HAP-1 (cell line): ENCODE measurements at places on chromosomes 4 and X.
A peak's percentile ranks its signal among the peaks of the same experiment; 100 is the strongest.

DNA sequence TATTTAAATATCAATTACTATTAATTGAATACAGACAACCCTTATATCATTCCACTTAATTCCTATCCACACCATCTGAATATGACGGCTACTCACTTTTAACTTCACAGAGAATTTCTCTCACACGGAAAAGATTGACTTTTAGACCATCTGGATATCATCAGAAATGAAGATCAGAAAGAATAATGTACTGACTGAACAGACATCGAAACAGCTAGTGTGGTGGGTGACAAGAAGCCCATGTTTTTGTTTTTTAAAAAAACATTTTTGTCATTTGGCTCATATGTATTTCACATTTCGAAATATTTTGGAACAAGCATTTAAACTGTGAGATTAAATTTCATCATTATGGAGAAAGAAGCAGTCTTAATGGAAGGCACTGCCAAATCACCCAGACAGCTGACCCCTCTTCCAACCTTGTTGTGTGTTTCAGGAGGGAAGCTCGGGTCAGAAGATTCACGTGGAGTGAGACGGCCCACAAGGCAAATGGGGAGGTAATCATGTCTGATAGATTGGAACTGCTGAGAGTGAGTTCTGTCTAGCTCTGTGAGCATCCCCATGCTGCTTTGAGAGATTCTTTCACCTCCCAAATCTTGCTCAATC is 204.2 kb upstream of the RASGEF1B start:
- DNase-seq, result no peak

GRCh38 chrX:108772549-108772948 is 36.2 kb upstream of the IRS4 start:
- DNase-seq, result no peak

DNA sequence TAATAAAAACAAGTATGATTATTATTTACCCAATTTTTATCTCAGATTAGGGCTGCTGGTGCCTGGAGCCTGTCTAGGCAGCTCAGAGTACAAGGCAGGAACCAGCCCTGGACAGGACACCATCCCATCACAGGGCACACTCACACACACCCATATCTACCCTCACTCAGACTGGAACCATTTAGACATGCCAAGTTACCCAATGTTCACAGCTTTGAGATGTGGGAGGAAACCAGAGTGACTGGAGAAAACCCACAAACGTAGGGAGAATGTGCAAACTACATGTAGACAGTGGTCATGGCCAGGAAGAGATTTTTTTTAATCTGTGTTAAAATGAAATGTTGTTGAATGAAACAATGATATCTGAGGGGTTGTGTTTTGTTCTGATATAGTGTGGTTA is 35.7 kb upstream of the ADGRA3 start:
- DNase-seq, result no peak

DNA sequence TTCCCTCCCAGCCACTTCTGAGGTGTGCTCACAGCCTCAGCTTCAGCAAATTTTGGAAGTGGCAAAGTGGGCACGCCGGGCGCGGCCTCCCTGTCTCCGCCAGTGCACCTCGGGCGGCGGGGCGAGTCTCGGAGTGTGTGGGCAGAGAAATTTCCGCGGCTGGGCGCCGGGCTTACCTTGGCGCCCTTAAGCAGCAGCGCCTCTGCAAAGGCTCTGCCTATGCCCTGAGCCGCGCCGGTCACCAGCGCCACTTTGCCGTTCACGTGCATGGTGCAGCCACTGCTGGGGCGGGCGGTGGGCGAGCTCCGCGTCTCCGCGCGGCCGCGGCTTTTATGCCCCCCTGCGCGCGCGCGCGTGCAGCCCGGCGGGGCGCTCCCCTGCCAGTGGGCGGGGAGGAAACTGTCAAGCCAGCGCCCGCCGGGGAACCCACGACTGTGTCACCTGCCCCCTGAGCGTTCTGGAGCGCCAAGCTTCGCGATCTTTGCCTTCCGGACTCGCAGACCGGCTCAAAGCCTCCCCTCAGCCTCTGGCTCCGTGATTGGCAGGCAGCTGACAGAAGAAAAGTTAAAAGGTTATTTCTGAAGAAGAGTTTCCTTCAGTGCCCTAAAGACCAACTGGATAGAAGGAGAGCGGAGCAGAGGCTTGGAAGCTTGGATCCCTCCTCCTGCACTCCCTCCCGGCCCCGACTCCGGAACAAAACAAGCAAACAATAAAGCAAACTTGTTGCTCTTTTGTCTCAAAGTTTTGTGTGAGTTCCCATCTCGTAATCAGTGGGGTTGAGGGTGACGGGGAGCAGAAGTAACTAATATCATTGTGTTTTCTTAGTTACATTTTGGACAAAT is at the start of gene HPGD:
HPGD (minus strand) TSS at position 306 of the 842 bp plus-strand sequence; CDS start at position 269, 37 bp downstream.
- DNase-seq, result peak; percentile 77

- no peak for DNase-seq
These were observed 244.5 kb upstream of the FSTL5 start for GRCh38 chr4:162408309-162408708.

- no peak for DNase-seq
These were observed 260.6 kb downstream of the GASK1B start for GRCh38 chr4:157912212-157912611.

DNA sequence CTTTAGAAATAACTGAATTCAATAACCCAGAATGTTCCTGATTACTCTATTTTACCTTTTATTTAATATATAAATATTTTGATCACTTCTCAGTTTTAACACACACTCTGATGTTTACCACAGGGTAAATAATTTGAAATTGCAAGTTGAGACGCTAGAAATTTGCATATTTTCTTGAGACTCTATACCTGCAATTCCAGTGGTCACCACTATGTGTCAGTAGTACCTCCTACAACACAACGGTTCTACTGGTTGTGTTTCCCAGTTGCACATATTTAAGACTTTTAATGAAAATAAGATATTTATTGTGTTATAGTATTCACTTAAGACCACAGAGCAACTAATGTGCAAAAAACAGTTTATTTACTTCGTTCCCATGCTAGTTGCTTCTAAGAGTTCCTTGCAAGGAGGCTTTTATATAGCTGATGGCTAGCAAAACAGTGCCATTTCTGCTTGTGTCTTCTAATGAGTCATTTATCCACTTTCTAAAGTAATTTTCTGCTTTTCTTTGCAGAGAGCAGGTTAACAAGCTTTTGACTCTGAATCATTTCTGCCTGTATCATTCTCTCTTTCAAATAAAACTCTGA is 98.9 kb upstream of the PDLIM3 start:
- DNase-seq, result no peak

- DNase-seq, result no peak
These were observed 215.5 kb upstream of the VEGFC start for GRCh38 chr4:177008071-177008835.

- DNase-seq, result no peak
These were observed 5.3 kb downstream of the VAMP7 start for GRCh38 chrX:155886409-155886808.

DNA sequence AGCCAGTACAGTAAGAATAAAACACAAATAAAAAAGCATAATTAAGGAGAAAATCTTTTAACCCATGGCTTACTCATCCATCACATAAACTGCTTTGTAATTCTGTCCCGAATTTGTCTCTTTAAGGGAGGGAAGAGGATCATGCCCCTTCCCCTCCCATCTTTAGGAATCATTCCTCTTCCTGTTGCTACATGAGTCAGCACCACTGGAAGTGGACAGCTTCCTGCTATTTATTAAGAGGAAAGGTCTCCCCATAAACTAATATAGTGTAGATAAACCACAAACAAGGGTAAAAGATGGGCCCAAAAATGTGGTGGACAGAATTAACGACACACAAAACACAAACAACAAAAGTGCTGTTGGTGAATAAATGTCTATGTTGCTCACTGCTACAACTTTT is 75.8 kb downstream of the PPP3CA start:
- no peak for DNase-seq

DNA sequence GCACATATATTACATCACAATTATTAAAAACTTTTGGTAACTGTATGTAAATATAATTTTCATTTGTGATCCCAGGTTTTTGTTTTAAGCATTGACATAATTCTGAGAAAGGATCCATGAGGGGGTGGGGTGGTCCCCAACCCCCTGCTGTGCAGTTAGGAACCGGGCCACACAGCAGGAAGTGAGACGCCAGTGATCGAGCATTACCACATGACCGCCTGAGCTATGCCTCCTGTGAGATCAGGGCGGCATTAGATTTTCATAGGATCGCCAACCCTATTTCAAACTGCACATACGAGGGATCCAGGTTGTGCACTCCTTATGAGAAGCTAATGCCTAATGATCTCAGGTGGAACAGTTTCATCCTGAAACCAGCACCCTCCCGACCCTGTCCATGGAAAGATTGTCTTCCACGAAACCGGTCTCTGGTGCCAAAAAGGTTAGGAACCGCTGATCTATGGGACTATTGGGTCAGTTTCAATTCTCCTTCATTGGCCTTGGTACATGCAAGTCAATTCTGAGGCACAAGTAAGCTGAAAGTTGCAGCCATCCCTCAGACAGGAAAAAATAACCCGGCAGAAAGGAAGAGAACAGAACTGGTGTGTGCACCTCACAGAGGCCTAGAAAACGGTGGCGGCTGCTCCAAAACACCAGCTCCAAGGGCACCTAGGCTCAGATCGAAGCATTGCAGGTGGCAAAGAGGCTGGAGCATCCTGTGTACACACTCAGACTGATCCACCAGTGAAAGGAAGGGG is 7.0 kb upstream of the TMSB4X start:
- no peak for DNase-seq

GRCh38 chrX:40871385-40872082 is 136.2 kb upstream of the MED14 start:
- no peak for DNase-seq

DNA sequence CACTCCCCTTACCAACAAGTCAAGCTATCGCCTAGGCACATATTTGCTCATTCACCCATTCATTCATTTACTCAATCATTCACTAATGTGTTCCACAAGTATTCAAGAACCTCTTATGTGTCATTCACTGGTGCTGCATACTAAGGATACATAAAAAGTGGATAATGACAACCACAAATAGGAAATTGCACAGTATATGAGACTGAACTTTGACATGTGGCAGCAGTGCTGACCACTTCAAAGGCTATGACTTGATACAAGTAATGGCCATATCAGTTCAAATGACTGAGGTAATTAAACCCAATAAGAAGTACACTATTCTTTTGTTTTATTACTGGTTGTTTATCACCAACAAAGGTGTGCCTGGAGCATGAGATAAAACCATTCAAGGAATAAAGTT is 282.5 kb downstream of the KLHL13 start:
- no peak for DNase-seq

GRCh38 chr4:150150629-150151062 is 72.4 kb downstream of the DCLK2 start:
- DNase-seq, result no peak

DNA sequence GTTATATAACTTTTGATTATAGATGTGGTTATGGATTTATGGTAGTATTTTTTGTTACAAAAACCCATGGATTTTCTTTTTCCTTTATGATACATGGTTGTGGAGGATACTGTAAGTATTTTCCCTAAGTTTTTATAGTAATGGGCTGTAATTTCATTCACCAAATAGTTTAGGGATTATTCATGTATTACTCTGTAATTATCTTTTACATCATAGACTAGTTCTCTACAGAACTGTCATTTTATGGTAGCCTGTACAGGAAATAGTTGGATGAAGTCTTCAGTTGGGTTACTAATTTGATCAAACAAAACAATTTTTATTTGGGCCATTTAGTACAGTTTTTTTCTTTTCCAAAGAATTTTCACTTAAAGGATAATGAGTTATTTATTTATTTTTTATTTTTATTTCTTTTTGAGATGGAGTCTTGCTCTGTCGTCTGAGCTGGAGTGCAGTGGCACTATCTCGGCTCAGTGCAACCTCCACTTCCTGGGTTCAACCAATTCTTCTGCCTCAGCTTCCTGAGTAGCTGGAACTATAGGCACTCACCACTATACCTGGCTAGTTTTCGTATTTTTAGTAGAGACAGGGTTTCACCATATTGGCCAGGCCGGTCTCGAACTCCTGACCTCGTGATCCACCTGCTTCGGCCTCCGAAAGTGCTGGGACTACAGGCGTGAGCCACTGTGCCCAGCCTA is 42.1 kb downstream of the RBPJ start:
- DNase-seq, result no peak

DNA sequence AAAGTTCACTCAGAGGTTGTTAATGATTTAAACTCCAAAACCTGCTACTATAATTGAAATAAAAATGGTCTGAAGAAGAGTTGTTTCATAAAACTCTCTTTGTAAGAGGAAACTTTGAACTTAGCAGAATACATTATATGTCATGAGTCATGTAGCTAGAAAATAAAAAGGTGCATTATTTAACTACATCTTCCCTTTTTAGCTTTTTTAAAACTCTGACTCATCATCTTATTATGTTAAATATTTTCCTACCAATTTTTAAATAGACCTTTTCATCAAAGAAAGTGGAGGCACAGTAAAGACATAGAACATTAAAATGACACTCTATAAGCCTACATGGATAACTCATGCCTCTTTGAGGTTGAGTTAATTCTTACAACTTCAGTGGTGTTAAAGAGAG is 1.2 kb upstream of the ZNF827 start:
- DNase-seq, result no peak

DNA sequence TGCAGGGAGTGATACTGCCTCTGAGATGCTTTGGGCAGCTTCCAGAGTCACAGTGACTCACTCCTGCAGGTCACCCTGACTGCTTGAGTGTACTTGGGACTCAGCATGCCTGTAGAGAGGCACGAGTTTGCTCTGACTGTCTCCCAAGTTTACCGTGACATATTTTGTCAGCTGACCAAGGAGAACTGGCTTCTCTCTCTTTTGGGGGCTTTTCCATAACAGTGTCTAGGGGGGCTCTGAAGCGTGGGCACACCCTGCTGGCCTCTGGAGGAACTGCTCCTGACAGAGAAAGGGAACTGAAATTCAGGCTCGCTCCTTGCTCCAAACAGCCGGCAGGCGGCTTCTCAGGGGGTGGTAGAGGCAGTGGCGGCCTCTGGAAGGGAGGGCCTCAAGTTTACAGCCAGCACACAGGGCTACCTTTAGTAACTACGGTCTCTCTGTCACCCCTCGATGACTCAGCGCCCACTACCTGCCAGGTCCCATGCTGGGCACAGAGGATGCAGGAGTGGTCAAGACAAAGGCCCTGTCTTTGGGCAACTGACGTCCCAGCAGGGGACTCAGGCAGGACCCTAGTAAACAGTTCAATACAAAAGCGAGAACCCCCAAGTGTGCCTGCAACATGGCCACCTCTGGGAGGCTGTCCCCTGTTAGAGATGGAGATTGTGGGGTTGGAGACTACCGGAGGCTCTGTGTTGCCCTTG is 17.8 kb downstream of the ZNF185 start:
- DNase-seq, result peak; percentile 41

- DNase-seq, result no peak
These were observed 50.7 kb upstream of the SPRY1 start for GRCh38 chr4:123345935-123346300.

DNA sequence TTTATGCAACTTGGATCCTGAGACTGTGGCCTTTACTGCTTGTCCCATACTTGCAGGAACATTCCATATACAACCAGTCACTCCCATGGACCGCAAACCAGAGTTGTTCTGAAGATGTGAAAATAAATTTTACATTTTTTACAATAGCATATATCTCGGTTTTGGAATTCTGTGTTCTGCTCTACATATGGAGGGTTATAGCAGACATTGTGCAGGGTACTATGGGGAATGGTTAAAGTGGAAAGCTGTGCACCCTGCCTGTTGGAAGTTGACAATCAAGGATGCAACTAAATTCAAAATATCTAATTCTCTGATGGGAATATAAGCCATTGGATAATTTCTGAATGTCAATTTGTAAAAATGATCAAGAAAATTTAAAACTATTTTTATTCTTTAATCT is 603.3 kb downstream of the RAB28 start:
- no peak for DNase-seq
